Kidney tubule cell (primary cell): ENCODE measurements at places on chromosomes 12 and 14.
A peak's percentile ranks its signal among the peaks of the same experiment; 100 is the strongest.

DNA sequence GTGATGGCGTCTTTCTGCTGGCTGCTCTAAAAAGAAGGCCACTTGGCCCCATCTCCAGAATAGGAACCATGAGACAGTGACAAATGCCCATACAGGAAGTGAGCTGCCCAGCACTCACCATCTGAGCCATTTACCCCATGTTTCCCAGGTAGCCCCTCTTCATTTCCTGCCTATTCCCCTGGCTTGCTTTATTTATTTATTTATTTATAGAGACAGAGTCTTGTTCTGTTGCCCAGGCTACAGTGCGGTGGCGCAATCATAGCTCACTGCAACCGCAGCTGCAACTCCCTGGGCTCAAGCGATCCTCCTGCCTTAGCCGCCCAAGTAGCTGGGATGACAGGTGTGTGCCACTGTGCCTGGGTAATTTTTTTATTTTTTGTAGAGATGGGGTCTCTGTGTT is 71.2 kb downstream of the RIN3 start:
- no peak for DNase-seq

DNA sequence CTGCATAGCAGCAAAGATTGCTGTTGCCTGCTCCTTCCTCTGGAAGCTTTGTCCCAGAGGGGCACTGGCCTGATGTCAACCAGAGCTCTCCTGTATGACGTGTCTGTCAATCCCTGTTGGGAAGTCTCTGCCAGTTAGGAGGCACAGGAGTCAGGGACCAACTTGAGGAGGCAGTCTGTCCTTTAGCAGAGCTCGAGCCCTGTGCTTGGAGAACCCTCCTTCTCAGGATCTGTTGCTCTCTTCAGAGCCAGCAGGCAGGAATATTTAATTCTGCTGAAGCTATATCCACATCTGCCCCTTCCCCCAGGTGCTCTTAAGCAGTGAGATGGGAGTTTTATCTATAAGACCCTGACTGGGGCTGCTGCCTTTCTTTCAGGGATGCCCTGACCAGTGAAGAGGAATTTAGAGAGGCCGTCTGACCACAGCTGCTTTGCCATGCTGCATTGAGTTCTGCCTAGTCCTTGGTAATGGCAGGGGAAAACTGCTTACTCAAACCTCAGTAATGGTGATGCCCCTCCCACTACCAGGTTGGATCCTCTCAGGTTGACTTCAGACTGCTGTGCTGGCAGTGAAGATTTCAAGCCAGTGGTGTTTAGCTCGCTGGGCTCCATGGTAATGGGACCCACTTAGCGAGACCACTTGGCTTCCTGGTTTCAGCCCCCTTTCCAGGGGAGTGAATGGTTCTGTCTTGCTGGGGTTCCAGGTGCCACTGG is 218.6 kb upstream of the SLC38A2 start:
- DNase-seq = peak; percentile 11

- DNase-seq = no peak
These were observed 15.7 kb downstream of the KDM2B start for GRCh38 chr12:121565076-121565475.

DNA sequence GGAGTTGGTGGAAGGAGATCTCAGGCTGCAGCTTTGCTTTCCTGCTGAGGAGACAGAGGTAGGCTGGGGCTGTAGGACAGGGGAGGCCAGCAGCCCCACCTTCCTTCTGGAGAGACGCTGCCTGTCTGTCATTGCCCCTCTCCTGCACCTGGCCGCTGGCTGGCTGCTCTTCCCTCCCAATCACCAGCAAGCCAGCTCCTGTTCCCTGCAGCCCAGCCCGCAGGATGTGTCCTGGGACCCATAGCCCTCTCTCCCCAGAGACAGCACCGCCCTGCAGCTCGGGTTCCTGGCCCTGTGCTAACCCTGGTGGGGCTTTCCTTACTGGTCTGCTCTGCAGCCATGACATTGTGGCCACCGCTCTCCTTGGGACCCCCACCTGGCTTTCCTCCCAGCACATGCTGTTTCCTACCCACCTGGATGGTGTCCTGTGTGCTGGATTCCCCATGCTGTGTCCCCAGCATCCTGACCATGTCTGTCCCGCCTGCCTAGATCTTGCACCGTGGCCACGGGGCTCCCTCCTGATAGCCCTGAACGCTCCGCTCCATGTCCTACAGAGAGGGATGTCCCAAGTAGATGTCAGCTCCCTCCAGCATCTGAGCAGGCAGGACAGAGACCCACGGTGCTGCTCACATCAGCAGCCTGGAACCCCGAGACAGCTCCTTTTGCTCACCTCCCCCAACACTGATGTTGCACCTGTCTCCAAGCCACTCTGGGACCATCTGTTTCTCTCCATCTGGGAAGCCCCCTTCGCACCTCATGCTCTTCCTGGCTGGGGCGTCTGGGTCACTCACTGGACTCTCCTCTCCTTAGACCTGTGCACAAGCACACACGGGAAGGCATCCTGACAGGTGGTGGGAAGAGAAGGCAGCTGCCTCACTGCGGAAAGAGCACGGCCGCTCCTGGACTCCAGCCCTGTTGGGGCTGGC is 1.1 kb upstream of the MTA1 start:
- DNase-seq = no peak

DNA sequence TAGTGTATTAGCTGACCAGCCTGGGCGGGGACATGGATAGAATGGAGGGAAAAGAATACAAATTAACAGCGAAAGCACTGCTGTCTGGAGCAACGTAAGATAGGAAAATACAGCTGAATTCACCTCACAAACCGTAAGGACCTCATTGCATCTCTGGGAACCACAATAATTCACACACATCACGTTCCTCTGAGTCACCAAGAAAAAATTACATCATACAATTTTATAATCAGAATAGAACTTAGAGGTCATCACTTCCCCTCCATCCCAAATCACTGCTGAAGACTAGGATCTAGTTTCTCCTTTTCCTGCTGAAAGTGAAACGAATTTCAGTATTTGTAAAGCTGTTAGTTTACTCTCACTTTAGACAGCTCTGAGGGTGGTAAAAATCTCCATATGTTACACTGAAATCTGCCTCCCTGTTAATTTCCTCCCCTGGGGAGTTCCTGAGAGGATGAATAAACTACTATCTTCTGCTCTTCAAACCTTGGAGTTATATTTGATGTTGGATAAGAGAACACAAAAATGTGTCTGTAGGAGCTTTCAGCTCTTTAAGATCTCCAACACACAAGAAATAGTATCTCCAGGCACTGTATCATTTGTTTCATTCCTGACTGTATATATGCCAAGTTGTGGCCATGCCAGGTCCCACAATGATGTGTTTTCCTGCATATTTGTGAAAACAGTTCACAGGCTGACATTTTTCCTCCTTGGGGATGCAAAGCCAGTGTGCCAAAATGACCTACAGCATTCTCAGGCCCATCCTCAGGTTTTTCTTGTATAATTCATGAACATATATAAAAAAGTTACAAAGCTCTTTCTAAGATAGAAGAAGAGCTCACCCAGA is 63.8 kb upstream of the SSTR1 start:
- DNase-seq = peak; percentile 50

GRCh38 chr14:55512421-55512820 is 67.6 kb upstream of the KTN1 start:
- no peak for DNase-seq

- peak; percentile 53 for DNase-seq
These were observed 164.6 kb upstream of the PARP11 start for GRCh38 chr12:4037747-4038312.

- DNase-seq = no peak
These were observed 170.7 kb upstream of the EEA1 start for GRCh38 chr12:93099792-93100191.

DNA sequence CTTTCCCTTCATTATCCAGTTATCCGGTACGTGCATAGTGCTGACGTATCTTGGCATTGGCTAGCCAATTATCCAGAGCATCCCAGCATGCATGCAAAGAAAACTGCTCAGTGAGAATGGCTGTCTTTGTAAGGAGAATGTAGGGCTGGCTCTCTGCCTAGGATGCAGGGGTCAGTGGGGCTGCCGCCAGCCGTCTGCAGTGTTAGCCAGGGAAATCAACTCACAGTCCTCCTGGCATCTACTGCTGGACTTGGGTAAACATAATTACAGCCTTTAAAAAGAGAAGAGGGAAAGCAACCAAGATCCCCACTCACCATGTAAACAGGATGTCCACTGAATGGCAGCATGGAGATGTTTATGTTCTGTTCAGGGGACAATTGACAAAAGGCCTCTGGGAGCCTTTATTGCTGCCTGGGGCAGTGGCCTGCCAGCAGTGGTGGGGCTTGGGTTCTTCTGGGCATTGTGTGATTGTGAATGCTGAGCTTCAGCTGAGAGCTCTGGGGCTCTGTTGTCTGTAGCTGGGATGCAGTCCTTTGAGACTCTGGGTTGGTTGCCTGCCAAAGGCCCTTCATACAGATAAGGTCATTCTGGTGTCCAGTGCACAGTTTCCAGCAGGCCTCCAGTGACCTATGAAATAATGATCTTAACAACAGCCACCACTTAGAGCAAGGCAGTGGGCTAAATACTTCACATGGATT is 121.8 kb downstream of the TBC1D30 start:
- no peak for DNase-seq

DNA sequence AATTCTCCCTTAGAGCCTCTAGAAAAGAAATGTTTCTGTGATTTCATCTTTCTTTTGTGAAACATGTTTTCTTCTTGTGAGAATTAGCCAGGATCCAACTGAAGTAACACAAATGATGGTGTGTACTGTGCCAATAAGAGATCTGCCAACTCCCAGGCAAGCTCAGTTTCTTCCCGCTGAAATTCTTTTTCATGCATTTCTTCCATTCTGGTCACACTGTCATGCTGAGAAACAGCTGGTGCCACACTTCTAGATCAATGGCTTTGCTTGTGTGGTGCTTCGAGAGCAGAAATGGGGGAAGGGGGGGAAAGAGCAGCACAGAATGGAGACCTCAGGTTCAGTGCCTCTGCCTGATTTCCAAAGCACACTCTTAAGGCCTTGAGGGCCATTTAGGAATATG is 41.4 kb upstream of the FGF6 start:
- no peak for DNase-seq

DNA sequence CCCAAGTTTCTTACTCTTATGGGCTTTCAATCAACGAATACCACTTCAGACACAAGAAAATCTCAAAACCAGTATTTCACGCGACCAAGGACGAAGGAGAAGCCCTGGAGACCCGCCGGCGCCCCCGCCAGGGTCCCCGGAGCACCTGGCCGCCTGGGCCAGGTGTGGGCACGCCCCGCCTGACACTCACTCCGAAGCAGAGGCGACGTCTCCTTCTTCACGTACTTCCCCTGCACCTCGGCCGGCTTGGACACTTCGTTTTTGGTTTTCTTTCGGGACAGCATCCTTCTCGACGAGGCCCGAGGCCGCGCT is 466 bp downstream of the SAV1 start:
- no peak for DNase-seq

- DNase-seq = no peak
These were observed 642.3 kb downstream of the RPS29 start for GRCh38 chr14:48943913-48944312.

GRCh38 chr12:64760808-64761573 is 1.8 kb upstream of the GNS start:
- DNase-seq = no peak

DNA sequence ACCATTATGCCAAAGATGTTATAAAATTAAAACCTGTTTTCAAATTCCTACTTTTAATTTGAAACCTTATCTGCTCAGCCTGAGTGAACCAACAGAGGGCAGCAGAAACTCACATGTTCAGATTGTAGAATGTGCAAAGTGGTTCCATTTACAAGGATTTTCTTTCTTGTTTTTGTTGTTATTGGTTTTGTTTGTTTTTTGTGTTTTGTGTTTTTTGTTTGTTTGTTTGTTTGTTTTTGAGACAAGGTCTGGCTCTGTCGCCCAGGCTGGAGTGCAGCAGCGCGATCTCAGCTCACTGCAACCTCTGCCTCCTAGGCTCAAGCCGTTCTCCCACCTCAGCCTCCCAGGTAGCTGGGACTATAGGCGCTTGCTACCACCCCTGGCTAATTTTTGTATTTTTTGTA is 22.8 kb upstream of the GARIN2 start:
- peak; percentile 54 for DNase-seq

DNA sequence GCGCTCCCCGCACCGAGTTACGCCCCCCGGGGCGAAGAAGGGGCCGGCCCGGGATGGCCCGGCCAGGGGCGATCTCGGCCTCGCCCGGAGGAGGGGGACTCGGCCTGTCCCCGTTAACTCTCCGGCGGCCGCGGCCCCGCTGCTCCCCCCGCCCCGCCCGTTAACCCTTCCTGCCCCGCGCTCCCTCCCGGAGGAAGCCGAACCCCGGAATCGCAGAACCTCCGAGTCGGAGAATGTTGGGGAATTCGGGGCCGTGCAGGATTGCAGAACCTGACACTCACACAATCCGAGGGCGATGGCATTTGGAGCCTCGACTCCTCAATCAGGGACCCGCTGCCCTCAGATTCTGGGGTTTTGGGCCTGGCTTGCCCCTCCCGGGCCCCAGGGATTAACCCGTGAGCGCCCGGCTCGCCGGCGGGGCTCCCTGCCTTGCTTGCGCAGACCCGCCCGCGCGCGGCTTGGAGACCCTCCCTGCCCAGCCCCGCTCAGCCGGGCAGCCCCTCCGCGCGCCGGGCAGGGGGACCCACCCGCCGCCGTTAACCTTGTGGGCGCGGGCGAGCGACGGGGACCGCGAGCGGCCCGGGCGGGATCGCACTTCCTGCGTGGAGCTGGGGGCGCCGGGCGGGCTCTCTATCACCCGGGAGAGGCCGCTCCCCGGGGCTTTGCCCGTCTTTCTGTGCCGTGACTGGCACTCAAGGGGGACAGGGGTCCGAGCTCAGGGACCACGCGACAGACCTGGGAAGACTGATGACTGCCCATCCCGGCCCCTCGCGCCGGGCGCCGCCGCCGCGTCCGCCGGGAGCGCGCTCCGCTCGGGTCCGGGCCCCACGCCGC is 18.8 kb downstream of the BEGAIN start:
- no peak for DNase-seq

- no peak for DNase-seq
These were observed 13.5 kb downstream of the C12orf71 start for GRCh38 chr12:27068863-27069262.

DNA sequence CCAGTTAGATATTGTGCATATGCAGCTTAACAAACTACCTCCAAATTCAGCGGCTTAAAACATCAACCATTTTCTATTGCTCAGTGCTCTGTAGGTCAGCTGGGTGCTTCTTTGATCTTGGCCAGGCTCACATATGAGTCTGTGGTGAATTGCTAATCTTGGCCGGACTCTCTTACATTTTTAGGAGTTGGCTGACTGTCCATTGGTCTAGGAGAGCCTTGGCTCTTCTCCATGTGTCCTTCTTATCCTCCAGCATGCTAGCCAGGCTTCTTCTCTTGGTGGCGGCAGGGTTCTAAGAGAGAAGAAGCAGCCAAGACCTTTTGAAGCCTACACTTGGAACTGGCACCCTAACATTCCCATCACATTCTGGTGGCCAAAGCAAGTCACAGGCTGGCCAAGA is 174.3 kb upstream of the PWP1 start:
- DNase-seq = no peak
